ENCODE measurements at places on chromosomes 1 and 21. TPM values are rescaled to one million over a fixed set of nuclear protein-coding genes. Genes with fewer than 3 reads are reported as not detected.
A peak's percentile ranks its signal among the peaks of the same experiment; 100 is the strongest.

- no peaks in the 10 kb centered on the region for H3K36me3 ChIP-seq
- H3K4me3 ChIP-seq: no peak overlapping the region
- H3K27ac ChIP-seq: no peak overlapping the region
- no peaks in the 10 kb centered on the region for H3K4me1 ChIP-seq
- peak; percentile 28 for DNase-seq
- H3K27me3 ChIP-seq: no peaks in the 10 kb centered on the region
Measured at GRCh38 chr1:7745783-7746182, 25.3 kb upstream of the VAMP3 start.

- peak; percentile 55 for DNase-seq
- H3K27me3 ChIP-seq: no peaks in the 10 kb centered on the region
- H3K4me3 ChIP-seq: no peak overlapping the region
- peaks cover 5% of the 10 kb centered on the region for H3K4me1 ChIP-seq
- no peaks in the 10 kb centered on the region for H3K36me3 ChIP-seq
Measured at GRCh38 chr21:16194788-16195537, 465.2 kb downstream of the USP25 start.

DNA sequence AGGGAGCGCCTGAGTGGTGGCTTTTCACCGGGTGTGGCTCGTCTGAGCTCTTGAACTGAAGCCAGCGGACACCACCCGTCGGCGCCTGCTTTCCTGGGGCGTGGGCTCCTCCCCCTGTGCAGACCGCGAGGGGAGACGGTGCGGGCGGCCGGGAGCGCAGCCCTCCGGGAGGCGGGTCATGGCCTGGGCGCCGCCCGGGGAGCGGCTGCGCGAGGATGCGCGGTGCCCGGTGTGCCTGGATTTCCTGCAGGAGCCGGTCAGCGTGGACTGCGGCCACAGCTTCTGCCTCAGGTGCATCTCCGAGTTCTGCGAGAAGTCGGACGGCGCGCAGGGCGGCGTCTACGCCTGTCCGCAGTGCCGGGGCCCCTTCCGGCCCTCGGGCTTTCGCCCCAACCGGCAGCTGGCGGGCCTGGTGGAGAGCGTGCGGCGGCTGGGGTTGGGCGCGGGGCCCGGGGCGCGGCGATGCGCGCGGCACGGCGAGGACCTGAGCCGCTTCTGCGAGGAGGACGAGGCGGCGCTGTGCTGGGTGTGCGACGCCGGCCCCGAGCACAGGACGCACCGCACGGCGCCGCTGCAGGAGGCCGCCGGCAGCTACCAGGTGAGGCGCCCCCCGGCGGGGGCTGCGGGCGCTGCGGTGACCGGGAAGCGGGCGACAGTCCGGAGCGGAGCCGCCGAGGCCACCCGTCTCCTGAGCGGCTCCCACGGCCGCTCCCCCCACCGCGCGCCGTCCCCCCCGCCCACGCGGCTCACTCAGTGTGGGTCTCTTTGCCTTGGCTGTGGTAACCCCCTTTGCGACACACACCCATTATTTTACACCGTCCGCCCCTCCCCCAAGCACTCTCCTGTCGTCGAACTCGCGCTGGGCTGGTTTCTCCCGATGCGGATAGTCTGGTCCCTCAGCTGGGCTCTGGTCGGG, at the start of gene TRIM58:
TRIM58 (plus strand) TSS at position 119 of the 916 bp plus-strand sequence; CDS start at position 179, 60 bp downstream.
- DNase-seq: no peak
- no peaks in the 10 kb centered on the region for H3K36me3 ChIP-seq
- no peak within 1 kb of the TSS for H3K27ac ChIP-seq
- H3K27me3 ChIP-seq: no peaks in the 10 kb centered on the region
- peaks cover 8% of the 10 kb centered on the region for H3K4me1 ChIP-seq

GRCh38 chr1:176049582-176049981, 157.5 kb downstream of the COP1 start:
- no peak for DNase-seq
- no peaks in the 10 kb centered on the region for H3K27me3 ChIP-seq
- no peaks in the 10 kb centered on the region for H3K4me1 ChIP-seq
- no peak overlapping the region for H3K4me3 ChIP-seq
- no peak overlapping the region for H3K27ac ChIP-seq

GRCh38 chr1:57017717-57018116, 51.9 kb upstream of the C8B start:
- DNase-seq: no peak
- no peak overlapping the region for H3K27ac ChIP-seq
- H3K4me1 ChIP-seq: no peaks in the 10 kb centered on the region

Gene GPR161
- 15.0 TPM for total RNA-seq

GRCh38 chr1:107572674-107573211, 392.2 kb downstream of the VAV3 start:
- peak; percentile 26 for DNase-seq
- H3K27ac ChIP-seq: no peak overlapping the region
- no peaks in the 10 kb centered on the region for H3K36me3 ChIP-seq
- no peak overlapping the region for H3K4me3 ChIP-seq

Gene OVAAL
- total RNA-seq: not detected

DNA sequence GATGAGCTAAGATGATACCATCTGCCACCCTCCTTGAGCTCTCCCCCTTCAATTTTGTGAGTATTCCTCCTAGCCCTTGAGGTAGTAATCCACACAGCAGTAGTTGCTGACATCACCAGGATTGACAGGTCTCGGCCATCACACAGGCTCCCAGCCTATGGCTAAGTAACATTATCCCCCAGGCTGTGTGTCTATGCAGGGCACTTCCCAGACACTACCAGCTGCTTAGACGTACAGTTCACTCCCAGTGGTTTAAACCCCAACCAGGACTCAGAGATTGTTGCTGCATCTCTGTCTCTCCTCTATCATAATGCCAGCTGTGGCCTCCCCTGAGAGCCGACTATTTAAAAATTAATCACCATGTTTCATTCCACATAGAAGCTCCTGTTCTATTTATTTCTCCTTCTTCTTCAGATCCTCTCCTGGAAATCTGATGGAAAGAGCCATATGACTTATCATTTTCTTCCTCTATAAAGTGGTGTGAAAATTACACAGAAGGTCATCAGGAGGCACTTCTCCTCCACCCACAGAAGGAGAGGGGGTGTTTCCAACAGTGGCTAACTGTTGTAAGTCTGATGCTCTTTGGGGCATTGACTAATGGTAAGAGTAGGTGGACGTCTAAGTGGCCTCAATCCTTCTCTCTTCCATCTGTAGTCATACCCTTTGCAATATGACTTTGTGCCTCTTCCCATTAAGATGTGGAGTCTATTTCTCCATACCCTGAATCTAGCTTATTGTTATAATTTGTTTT, 396.3 kb downstream of the SETD4 start:
- H3K36me3 ChIP-seq: no peaks in the 10 kb centered on the region
- H3K27ac ChIP-seq: no peak overlapping the region
- no peaks in the 10 kb centered on the region for H3K27me3 ChIP-seq
- H3K4me3 ChIP-seq: no peak overlapping the region

- H3K27ac ChIP-seq: no peak overlapping the region
- H3K36me3 ChIP-seq: no peaks in the 10 kb centered on the region
- no peak for DNase-seq
- no peaks in the 10 kb centered on the region for H3K27me3 ChIP-seq
- H3K4me3 ChIP-seq: no peak overlapping the region
Measured at GRCh38 chr1:195738966-195739650, 869.1 kb downstream of the KCNT2 start.

Gene SLC30A2
- 0.40 TPM for total RNA-seq

Measured in lung (tissue), 17 donors.